ENCODE measurements at places on chromosomes 11 and 22.

- H3K4me3 ChIP-seq = no peak overlapping the region
- H3K4me1 ChIP-seq = peaks cover 15% of the 10 kb centered on the region
- no peaks in the 10 kb centered on the region for H3K36me3 ChIP-seq
These were observed 11.8 kb upstream of the DSCAML1 start for GRCh38 chr11:117808784-117809183.

GRCh38 chr11:7222619-7223018, 29.1 kb upstream of the SYT9 start:
- peaks cover 32% of the 10 kb centered on the region for H3K27me3 ChIP-seq
- no peaks in the 10 kb centered on the region for H3K4me1 ChIP-seq
- H3K36me3 ChIP-seq = no peaks in the 10 kb centered on the region
- DNase-seq = no peak
- H3K27ac ChIP-seq = no peak overlapping the region

- H3K4me3 ChIP-seq = no peak overlapping the region
- no peaks in the 10 kb centered on the region for H3K4me1 ChIP-seq
- no peak overlapping the region for H3K27ac ChIP-seq
- H3K36me3 ChIP-seq = no peaks in the 10 kb centered on the region
- DNase-seq = no peak
These were observed 48.2 kb downstream of the KCNC1 start for GRCh38 chr11:17782603-17783337.

GRCh38 chr11:29962243-29962642, 54.6 kb downstream of the KCNA4 start:
- H3K27me3 ChIP-seq = no peaks in the 10 kb centered on the region
- no peaks in the 10 kb centered on the region for H3K4me1 ChIP-seq
- no peak for DNase-seq
- H3K4me3 ChIP-seq = no peak overlapping the region
- no peak overlapping the region for H3K27ac ChIP-seq

GRCh38 chr11:36300650-36301049, 4.6 kb downstream of the PRR5L start:
- H3K27ac ChIP-seq = no peak overlapping the region
- H3K36me3 ChIP-seq = no peaks in the 10 kb centered on the region
- no peak for DNase-seq
- no peaks in the 10 kb centered on the region for H3K27me3 ChIP-seq
- no peak overlapping the region for H3K4me3 ChIP-seq
- no peaks in the 10 kb centered on the region for H3K4me1 ChIP-seq

DNA sequence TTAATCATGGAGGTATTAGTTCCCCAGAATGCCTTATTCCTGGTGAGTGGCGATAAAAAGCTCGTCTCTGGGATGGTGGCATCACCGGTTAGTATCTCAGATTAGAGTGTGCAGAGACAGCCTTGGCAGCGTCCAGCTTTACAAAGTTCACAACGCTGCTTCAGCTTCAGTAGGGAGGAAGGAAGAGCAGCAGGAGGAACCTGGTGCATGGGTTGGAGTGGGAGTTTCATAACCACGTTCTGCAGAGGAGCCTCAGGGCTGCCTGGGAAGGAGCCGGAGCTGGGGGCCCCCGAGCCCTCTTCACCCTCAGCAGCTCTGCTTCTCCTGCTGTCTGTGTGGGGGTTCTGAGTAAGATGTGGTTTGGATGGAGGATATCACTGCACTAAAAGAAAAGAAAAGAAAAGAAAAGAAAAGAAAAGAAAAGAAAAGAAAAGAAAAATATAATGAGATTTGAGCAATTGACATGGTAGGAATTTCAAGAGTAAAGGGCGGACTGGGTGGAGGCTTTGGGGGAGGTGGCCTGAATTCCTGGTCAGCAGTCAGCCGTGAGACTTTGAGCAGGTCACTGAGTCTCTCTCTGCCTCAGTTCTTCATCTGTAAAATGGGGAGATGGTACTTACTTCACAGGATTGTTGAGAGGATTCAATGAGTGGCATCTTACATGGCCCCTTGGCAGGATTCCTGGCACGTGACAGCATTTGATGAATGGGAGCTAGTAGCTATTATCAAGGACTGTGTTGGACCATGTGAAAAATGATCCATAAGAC, 6.5 kb downstream of the ASPHD2 start:
- H3K27me3 ChIP-seq = no peaks in the 10 kb centered on the region
- no peak for DNase-seq
- H3K27ac ChIP-seq = no peak overlapping the region
- no peak overlapping the region for H3K4me3 ChIP-seq
- peaks cover 28% of the 10 kb centered on the region for H3K4me1 ChIP-seq

DNA sequence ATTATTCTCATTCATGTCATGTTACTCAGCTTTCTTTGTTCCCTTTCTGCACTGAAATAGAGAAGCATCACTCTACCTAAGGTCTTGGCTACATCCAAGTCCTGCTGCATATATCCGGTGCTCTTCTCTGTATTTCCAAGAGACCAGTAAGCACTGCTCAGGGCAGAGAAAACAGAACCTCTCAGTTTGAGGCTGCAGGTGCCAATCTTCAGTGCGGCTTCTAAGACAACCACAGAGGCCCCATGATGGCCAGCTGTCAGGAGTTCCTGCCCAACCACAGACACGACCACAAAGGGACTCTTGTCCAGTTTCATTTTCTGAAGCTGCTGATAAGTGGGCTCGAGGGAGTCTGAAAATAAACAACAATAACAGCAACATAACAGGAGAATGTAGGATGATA, 378.4 kb upstream of the PITPNB start:
- no peak overlapping the region for H3K27ac ChIP-seq
- no peak for DNase-seq
- peaks cover 33% of the 10 kb centered on the region for H3K27me3 ChIP-seq
- no peaks in the 10 kb centered on the region for H3K4me1 ChIP-seq
- H3K4me3 ChIP-seq = no peak overlapping the region

DNA sequence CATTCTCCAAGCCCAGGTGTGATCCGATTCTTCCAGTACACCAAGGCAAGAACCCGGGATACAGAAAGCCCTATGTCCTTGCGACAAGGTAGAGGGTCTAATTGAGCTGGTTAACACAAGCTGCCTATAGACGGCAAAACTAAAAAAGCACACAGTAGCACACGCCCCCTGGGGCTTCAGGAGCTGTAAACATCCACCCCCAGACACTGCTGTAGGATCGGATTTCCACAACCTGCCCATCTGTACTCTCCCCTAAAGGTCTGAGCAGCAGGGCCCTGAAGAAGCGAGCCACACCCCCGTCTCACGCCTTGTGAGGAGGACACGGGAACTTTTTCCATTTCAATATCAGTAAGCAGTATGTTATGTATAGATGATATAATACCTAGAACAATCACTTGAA, 624.7 kb downstream of the BUD13 start:
- no peak overlapping the region for H3K27ac ChIP-seq
- peaks cover 38% of the 10 kb centered on the region for H3K27me3 ChIP-seq
- no peaks in the 10 kb centered on the region for H3K4me1 ChIP-seq
- no peak for DNase-seq
- no peaks in the 10 kb centered on the region for H3K36me3 ChIP-seq

GRCh38 chr11:123525511-123525918, 95.4 kb downstream of the GRAMD1B start:
- no peaks in the 10 kb centered on the region for H3K27me3 ChIP-seq
- DNase-seq = no peak
- no peak overlapping the region for H3K4me3 ChIP-seq
- H3K4me1 ChIP-seq = no peaks in the 10 kb centered on the region
- H3K27ac ChIP-seq = peak overlapping the region; percentile 18

DNA sequence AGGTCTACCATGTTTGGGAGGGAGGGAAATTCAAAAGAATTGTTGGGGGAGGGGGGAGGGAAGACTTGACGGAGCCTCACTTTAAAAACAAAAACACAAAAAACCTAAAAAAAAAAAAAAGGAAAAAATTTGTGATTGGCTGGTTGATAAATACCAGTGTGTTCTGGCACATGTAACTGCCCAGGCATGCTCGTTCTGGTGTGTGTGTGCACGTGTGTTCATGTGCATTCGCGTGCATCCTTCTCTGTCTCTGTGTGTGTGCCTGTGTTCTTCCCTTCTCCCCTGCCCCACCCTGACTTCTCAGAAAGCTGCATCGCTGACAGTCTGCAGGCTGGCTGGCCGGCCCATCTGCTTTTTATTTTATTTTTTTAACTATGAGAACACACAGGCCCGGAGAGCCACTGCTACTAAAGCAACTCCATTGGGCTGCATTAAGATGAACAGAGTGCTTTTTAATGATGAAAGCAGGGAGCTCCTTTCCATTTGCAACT, 22.6 kb upstream of the ADSL start:
- H3K4me1 ChIP-seq = peaks cover 40% of the 10 kb centered on the region
- H3K36me3 ChIP-seq = peaks cover 43% of the 10 kb centered on the region

DNA sequence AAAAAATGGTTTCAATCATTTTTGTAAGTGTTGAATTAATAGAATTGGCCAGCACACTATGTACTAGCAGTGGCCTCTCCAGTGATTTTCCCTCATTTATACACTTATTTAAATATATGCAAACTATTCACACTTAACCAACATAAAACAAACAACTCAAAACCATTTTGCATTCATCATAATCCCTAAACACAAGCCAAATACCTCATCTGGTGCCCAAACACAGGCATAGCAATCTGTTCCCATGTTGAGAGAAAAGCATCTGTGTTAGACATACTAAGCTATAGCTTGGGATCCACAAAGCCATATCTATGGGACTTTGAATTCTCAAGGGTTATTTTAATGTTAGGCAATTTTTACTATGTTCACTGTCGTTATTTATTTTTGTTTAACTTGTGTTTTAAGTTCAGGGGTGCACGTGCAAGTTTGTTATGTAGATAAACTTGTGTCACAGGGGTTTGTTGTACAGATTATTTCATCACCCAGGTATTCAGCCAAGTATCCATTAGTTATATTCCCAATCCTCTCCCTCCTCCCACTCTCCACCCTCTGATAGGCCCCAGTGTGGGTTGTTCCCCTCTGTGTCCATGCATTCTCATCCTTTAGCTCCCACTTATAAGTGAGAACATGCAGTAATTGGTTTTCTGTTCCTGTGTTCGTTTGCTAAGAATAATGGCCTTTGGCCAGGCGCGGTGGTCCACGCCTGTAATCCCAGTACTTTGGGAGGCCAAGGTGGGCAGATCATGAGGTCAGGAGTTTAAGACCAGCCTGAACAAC, 31.0 kb upstream of the RCN1 start:
- H3K4me1 ChIP-seq = peaks cover 5% of the 10 kb centered on the region
- no peak overlapping the region for H3K27ac ChIP-seq
- H3K27me3 ChIP-seq = peaks cover 29% of the 10 kb centered on the region
- H3K36me3 ChIP-seq = no peaks in the 10 kb centered on the region
- no peak for DNase-seq

GRCh38 chr11:124194293-124195188, 11.4 kb downstream of the OR10D3 start:
- no peak for DNase-seq
- no peak overlapping the region for H3K27ac ChIP-seq
- no peaks in the 10 kb centered on the region for H3K36me3 ChIP-seq
- H3K27me3 ChIP-seq = peaks cover 20% of the 10 kb centered on the region
- no peaks in the 10 kb centered on the region for H3K4me1 ChIP-seq

DNA sequence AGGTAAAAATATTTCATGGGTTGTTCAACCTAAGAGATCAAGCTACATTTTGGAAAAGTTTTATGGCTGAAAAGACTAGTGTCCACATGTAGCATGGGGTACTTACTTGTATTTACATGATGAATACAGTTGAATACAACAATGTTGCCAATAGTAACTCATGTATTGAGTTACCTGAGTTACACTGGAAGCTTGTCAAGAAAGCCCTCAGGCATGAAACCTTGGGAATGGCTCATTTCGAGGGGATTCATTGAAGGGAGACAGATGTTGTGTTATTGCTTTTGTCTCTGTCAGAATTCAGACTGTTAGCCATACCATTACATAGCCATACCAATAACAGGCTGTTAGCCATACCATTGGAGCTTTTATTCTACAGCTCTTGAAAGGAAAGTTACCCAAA, 9.2 kb downstream of the OR51F2 start:
- no peaks in the 10 kb centered on the region for H3K36me3 ChIP-seq
- no peak for DNase-seq
- H3K4me3 ChIP-seq = no peak overlapping the region
- H3K27me3 ChIP-seq = peaks cover 5% of the 10 kb centered on the region
- no peak overlapping the region for H3K27ac ChIP-seq

DNA sequence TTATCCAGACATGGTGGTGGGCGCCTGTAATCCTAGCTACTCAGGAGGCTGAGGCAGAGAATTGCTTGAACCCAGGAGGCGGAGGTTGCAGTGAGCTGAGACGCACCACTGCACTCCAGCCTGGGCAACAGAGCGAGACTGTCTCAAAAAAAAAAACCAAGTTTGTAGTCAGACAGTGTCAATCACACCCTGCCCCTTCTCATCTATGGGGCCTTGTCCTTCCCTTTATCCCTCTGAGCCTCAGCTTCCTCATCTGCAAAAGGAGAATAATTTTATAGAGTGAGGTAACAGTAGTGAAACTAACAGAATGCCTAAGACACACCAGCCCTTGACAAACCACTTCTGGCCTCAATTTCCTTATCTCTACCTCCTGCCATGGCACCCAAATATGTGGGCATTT, 10.7 kb downstream of the BCL9L start:
- no peak for DNase-seq
- H3K4me3 ChIP-seq = peak overlapping the region; percentile 84
- H3K36me3 ChIP-seq = peaks cover 64% of the 10 kb centered on the region
- H3K27me3 ChIP-seq = no peaks in the 10 kb centered on the region

DNA sequence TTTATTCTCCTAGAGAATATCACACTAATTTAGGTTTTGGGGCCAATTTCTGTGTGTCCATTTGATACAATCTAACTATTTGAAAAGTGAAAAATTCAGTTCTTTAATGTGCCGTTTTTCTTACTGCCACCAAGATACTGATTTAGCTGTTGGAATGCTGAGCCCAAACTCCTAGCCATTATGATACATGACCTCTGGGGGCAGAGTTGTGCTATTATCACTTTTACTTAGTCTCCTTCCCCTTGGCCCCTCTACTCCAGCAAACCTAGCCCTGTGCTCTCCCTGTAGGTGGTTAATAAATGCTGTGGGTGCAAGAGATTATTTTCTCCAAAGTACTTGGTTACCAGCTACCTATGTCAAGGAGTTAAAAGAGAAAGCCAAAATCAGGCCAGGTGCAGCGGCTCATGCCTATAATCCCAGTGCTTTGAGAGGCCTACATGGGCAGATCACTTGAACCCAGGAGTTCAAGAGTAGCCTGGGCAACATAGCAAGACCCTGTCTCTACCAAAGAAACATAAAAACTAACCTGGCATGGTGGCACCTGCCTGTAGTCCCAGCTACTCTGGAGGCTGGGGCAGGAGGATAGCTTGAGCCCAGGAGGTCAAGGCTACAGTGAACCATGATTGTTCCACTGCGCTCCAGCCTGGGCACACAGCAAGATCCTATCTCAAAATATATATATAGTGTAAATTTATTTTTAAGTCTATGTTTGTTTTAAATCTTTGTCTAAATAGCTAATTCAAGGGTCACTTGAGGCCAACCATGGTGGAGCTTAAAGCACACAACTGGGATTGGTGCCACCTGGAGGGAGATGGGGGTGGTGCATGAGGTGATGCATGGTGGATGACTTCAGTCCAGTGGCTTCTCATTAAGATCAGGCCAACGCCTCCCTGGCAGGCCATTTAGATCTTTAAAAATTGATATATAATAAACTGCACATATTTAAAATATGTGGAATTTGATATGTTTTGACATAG, 193.2 kb upstream of the PLET1 start:
- H3K27ac ChIP-seq = no peak overlapping the region
- H3K4me1 ChIP-seq = peaks cover under 1% of the 10 kb centered on the region
- H3K4me3 ChIP-seq = no peak overlapping the region

GRCh38 chr11:45751430-45751829, 53.5 kb upstream of the SLC35C1 start:
- H3K4me3 ChIP-seq = no peak overlapping the region
- DNase-seq = no peak
- peaks cover 56% of the 10 kb centered on the region for H3K27me3 ChIP-seq
- H3K4me1 ChIP-seq = no peaks in the 10 kb centered on the region
- H3K27ac ChIP-seq = no peak overlapping the region

GRCh38 chr11:7509966-7510365, 3.8 kb upstream of the PPFIBP2 start:
- no peak overlapping the region for H3K27ac ChIP-seq
- no peak for DNase-seq
- peaks cover 13% of the 10 kb centered on the region for H3K27me3 ChIP-seq
- H3K36me3 ChIP-seq = peaks cover 7% of the 10 kb centered on the region
- H3K4me1 ChIP-seq = peaks cover 5% of the 10 kb centered on the region

Measured in central memory CD8-positive, alpha-beta T cell (primary cell).